ENCODE measurements at places on chromosomes 7 and 10. TPM values are rescaled to one million over a fixed set of nuclear protein-coding genes. Genes with fewer than 3 reads are reported as not detected.

Gene COBL
- total RNA-seq = not detected

Gene YAE1
- total RNA-seq = 13.4 TPM

Gene ENTPD1
- total RNA-seq = 6.7 TPM

Gene CCDC146
- 1.5 TPM for total RNA-seq

Gene CLRN3
- not detected for total RNA-seq

Gene GRID2IP
- 0.51 TPM for total RNA-seq

Gene PLAC9
- not detected for total RNA-seq

Gene NDUFB8
- total RNA-seq = 242 TPM

Gene LMBR1
- 51.9 TPM for total RNA-seq

Gene JCAD
- 0.02 TPM for total RNA-seq

Gene CTTNBP2
- not detected for total RNA-seq

Gene SSC4D
- 0.55 TPM for total RNA-seq

Gene RASA4B
- 23.9 TPM for total RNA-seq

Gene CALHM1
- total RNA-seq = not detected

- DNase-seq = no peak
Observed at GRCh38 chr7:138575897-138576428, 115.9 kb downstream of the TRIM24 start.

GRCh38 chr7:29231671-29232232 is 37.2 kb downstream of the CHN2 start:
- no peak for DNase-seq

DNA sequence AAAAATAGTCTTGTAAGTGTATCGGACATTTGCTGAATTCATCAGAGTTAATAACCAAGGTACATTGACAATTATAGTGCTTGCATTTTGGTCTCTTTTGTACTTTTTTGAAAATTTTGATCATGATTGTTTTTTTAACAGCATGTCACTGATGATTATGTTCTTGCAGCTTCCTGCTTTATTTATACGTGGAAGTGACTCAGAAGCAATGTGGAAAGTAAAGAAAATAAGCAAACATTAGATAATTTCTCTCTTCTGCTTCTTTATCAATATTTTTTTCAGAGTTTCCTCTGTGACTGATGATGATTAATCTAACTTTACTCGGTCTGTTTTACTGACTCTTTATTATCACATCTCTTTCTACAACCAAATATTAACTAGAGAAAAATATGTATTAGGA is 1351.9 kb downstream of the REEP3 start:
- DNase-seq = no peak

GRCh38 chr10:126247446-126247975 is 140.8 kb downstream of the ADAM12 start:
- DNase-seq = no peak

DNA sequence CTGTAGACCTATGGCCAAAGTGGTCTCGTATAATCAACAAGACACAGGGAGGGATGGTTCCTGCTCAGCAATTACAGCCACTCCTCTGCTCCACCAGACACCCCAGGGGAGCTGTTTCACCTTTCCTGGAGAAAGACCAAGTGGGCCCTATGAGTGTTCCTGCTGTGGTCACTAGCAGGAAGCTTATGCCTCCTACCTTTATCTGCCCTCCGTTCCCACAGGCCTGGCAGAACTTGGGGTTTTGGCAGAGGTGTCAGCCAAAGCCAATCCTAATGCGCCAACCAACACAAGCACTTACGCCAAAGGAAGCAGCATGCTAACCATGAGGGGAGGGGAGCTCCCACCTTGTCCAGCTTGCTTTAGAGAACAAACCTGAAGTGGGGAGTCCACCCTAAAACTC is 31.2 kb downstream of the XPNPEP1 start:
- no peak for DNase-seq

- DNase-seq = peak; percentile 36
Observed at GRCh38 chr7:102306916-102307677, 20.4 kb downstream of the SH2B2 start.

DNA sequence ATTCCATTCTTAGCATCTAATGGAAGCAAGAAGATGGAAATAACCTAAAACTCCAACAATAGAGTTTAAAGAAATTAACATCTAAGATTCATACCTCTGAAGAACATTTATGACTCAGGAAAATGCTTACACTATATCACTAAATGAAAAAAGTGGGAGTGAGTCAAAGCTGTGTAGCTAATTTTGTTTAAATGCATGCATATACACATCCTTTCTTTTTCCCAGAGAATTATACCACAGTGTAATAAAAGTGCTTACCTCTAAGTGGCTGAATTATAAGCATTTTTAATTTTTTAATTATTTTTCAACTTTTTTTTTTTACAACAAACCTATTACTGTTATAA is 44.3 kb downstream of the CCDC71L start:
- DNase-seq = no peak

DNA sequence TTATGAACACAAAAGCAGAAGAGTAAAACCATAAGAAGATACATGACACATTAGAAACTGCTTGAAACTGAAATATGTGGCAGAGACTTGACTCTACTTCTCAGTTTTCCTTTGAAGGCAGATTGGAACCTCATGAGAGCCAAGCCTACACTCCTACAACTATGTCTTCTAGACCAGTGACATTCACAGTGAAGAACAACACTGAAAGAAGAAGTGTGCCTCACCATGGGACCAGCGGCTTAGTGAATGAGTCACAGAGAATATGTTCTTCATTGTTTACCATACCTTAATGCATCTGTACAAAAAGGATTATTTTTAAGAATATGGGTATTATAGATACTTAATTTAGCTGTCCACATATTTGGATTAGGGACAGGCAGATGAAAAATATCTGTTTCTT is 248.3 kb downstream of the CDC14C start:
- no peak for DNase-seq

DNA sequence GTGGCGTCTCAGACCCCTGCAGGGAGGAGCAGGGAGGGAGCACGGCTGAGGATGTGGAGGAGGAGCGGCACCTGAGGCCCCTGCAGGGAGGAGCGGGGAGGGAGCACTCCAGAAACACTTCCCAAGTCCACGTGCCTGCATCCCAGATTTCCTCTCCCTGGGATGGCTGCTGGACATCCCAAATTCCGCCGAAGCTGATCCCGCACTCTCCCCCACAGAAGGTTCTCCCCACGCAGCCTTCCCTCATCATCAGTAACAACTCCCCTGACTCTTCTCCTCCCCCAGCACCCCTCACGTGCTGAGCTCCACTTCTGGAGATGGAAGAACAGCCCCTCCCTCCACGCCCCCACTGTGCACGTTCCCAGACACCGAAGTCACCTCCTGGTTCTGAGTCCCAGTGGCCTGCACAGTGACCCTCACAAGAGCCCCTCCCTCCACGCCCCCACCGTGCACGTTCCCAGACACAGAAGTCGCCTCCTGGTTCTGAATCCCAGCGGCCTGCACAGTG is 17.8 kb upstream of the FOXL3 start:
- DNase-seq = no peak

GRCh38 chr7:139023076-139023475 is 12.8 kb downstream of the ZC3HAV1L start:
- no peak for DNase-seq

DNA sequence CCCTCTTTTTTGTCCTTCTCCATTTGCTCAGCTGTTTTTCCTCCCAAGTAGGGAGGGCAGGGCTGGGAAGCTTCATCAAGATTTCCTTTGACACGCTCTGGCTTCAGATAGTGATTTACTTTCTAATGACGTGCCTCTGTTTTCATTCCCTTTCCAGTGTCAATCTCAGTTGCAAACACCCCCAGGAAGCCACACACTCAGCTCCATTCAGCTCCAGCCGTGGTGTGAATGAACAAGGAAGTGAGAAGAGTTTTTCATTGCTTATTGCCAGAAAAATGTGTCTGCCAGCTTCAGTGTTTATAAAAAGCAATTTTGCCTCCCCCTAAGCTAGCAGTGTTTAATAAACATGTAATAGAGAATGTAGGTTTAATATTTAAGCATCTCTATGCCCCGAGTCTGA is 108.7 kb upstream of the DPP6 start:
- no peak for DNase-seq

DNA sequence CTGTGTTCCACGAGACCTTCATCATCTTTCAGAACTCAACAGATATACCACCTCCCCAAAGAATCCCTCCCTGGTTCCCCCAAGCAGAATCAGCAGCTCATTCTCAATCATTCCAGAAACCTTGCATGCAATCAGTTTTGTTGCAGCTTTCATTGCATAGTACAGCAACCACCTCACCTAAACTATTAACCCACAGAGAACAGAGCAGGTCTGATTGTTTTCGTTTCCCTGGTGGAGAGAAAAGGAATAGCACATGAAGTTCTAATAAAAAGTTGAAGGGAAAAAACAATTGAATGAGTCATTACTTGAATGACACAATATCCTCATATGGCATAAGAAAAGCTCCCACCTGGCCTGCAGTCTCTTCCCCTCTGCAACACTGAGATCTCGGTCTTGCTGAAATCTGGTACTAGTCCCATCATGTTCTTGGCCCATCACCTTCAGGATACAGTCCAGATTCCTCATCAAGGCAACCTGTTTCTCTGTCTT is 147.1 kb upstream of the GDF10 start:
- no peak for DNase-seq

- DNase-seq = no peak
Observed at GRCh38 chr10:117662126-117662525, 119.6 kb downstream of the EMX2 start.

GRCh38 chr10:114708717-114709335 is 50.8 kb upstream of the ABLIM1 start:
- DNase-seq = no peak

DNA sequence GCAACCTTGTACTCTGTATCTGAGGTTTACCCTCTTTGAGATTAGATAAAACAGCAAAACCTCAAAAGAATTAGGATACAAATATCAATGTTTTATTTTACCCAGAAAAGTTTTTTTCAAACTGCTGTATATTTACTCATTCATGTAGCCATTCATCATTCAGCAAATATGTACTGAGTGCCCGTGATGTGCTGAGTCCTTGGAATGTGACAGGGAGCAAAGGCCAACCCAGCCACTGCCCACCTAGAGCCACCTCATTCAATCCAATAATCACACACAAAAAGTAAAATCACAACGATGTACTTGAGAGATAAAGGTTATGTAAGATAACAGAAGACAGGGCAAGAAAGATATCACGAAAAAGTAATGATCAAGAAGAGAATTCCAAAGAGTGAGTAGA is 187.4 kb downstream of the CDCA7L start:
- DNase-seq = no peak

- DNase-seq = no peak
Observed at GRCh38 chr7:99975782-99976521, at the start of gene AZGP1. Gene AZGP1 (minus strand): TSS chr7:99976031. CDS start chr7:99976020, 11 bp downstream.

- DNase-seq = peak; percentile 72
Observed at GRCh38 chr7:44750921-44751571, 2.4 kb downstream of the ZMIZ2 start.

- DNase-seq = no peak
Observed at GRCh38 chr10:90288391-90288933, 569.4 kb downstream of the HTR7 start.

DNA sequence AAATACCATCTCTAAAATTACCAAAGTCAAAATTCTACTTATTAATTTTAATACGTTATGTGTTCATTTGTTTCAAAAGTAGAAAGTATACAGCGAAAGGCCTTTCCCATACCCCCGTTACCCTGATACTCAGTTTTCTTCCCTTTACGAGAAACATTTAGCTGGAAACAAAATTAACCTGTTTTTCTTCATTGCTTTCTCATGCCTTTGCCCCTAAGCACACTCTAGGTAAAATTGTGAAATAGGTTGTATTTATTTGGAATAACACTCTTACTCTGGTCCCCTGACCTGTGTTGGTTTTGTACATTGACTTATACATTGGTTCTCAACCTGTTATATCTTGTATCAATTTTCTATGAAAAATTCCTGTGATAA is 47.1 kb downstream of the GLCCI1 start:
- no peak for DNase-seq

- DNase-seq = peak; percentile 47
Observed at GRCh38 chr7:93442478-93443224, 131.9 kb downstream of the CALCR start.

- DNase-seq = peak; percentile 26
Observed at GRCh38 chr10:98424295-98425254, 9.6 kb upstream of the PYROXD2 start.

DNA sequence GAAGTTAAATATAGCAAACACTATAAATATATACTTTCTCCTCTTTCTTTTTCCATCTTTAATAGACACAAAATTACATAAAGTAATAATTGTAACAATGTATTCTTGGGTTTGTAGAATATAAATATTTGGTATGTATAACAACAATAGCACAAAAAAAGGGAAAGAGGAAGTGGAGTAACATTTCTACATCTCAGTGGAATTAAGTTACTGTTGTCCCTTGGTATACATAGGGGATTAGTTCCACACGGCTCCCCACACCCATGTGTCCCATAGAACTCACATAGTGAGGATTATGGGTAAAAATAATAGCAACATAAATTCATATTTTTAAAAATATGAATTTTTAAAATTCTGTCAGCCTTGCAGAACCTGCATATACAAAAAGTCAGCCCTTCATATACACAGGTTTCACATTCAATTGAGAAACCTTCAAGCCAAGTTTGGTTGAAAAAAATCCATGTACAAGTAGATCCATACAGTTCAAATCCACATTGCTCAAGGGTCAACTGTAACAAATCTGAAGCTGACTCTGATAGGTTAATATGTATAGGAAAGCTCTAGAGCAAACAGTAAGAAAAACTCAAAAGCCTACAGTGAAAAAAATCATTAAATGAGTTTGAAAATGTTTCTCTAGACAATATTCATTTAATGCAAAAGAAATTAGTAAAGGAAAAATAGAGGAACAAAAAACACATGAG is 92.4 kb downstream of the HYCC1 start:
- DNase-seq = no peak

GRCh38 chr7:149307775-149308501 is 45.9 kb downstream of the ZNF783 start:
- DNase-seq = no peak

- DNase-seq = no peak
Observed at GRCh38 chr10:72563327-72563932, 62.4 kb downstream of the MICU1 start.

DNA sequence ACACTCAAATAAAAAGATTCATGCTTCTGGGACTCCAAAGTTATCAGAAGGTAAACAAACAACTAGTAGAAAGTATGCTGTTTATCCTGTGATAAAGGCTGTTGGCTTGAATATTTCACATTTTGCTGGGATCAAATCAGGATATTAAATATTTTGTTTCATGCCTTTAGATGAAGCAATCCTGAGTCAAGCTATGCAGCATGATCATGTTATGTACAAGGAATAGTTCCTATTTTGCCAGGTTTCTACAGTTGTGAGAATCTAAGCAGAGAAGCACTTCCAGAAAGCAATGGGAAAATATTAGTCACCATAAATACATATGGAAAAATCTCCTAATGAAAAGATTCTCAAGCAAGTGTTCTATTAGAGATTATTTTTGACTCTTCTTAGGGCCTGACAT is 262.8 kb upstream of the PCDH15 start:
- no peak for DNase-seq

DNA sequence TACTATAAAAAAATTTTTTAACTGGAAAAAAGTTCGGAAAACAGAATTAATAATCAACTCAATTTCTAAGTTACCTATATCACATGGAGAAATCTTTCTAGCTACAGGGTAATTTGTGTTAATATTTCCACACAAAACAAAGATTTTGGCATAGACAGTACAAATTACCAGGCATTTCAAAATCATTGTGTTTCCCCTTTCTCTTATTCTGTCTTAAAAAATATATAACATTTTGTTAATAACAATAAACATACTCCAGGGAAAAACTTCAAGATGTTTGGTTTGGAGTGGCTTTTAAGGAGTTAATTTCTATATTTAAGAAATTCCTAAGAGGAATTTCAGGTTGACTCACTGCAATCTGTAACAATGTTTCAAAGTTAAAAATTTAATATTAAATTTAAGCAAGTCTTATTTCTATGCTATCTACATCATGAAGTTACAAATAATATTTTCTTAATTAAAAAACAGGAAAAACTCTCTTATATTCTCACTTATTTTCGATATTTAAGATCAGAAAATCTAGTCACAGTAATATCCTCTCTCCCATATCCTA is 132.6 kb downstream of the NRBF2 start:
- no peak for DNase-seq
